ENCODE measurements at places on chromosomes 12 and 14.

GRCh38 chr14:37254411-37254947 lies 56.7 kb downstream of the MIPOL1 start:
- DNase-seq, result no peak

DNA sequence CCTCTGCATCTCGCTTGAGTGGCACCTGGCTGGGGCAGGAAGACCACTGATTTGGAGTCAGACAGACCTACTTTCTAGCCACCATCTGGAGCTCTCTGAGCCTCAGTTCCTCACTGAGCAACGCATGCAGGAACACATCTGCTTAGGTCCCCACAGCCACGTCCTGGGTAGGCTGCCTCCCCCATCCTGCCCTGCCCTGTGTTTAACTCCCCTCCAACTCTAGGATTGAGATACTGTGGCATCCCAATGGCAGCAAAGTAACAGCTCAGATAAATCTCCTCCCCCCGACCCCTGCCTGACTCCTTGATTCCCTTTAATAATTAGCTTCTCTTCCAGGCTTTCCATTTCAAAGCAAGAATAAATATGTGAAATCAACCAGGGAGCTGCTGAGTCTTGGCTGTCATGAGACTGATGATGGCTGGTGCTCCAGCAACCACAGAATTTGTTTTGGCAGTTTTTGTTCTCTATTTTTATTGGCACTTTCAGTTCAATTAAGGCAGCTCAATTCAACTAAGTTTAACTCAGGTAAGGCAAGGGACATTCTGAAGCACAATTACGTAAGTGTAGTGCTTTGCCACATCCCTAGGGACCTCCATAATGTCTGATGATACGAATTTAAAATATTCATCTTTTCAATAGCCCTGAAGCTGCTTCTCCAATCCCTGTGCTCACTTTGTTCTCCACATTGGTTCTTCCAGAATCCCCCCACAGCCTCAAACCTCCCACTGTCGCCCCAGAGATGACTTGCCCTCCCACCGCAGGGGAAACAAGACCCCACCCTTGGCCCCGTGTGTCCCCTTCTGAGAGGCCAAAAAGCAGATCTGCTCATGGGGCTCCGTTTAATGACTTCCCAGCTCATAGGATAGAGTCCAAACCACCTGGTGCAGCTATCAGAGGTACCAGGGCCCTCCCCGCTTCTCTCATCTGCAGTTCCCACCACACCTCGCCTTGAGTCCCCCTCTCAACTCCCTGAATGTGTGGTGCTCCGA lies 58.2 kb downstream of the ESR2 start:
- peak; percentile 53 for DNase-seq

- no peak for DNase-seq
Observed at GRCh38 chr14:81363746-81364378, 36.3 kb downstream of the STON2 start.

DNA sequence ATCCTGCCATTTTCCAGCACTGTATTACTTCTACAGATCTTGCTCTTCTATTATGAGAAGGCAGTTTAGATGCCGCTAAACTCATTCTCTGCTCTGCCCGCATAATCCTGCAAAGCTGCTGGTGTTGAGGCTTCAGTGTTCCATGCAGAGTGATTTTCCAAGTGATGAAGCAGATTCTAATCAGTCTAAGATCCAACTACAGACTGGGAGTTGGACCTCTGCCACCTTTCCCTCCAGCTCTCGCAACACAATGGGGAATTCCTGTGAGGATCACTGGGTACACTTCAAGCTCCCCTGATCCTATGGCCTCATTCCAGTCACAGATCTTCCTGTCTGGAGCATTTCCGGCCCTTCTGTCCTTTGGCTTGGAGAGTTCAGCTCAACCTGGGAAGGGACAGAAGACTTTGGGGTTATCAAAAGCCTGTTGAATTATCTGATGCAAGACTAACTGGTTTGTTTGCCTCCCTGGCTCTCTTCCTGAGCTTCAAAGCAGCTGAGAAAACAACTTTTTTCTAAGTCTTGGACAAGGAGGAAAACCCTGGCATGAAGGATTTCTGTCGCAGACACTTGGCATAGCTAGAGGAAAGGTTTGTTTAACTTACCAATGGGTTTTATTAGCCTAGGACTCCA lies 333.9 kb downstream of the ZFP36L1 start:
- DNase-seq, result no peak
